ENCODE measurements at places on chromosomes 12 and 14.

DNA sequence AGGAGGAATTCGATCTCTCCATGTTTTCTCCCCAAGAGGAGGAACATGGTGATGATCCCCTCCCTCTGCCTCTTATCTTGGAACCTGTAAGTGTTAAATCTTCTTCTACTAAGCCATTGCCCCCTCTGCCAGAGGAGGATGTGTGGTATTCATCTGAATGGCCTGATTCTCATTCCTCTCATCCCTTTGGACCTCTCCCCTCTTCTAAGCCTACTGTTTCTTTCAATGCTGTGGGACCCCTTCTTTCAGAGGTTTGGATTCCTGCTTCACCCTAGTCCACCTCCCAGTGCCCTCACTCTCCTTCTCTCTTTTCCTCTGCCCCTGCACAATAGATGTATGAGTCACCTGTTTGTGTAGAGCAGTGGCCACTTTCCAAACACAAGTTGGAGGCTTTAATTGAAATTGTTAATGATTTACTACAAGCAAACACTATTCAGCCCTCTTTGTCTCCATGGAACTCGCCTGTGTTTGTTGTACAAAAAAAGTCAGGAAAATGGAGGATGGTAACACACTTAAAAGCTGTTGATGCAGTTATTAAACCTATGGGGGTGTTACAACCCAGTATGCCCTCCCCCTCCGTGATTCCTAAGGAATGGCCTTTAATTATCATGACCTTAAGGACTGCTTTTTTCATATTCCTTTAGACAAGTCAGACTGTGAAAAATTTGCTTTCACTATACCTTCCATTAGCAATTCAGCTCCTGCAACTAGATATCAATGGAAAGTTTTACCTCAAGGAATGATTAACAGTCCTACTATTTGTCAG, 192.1 kb upstream of the ALG10B start:
- DNase-seq = no peak

DNA sequence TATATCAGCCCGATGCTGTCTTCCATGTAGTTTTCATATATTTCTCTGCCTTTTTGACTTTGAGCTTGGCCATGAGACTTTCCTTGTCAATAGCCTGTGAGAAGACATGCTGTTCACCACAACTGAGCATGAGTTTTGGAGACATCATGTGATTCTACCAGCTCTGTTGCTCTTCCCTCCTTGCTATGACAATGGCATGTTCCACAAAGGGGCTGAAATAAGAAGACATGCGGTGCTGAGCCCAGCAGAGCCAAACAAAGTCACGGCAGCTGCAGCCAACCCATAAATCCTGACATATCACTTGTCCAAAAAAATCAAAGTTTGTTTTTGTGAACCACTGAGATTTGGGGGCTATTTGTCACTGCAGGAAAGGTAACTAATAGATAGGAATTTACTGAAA, 343.4 kb upstream of the KITLG start:
- no peak for DNase-seq

GRCh38 chr14:51082349-51082748, 12.6 kb downstream of the TRIM9 start:
- peak; percentile 66 for DNase-seq

DNA sequence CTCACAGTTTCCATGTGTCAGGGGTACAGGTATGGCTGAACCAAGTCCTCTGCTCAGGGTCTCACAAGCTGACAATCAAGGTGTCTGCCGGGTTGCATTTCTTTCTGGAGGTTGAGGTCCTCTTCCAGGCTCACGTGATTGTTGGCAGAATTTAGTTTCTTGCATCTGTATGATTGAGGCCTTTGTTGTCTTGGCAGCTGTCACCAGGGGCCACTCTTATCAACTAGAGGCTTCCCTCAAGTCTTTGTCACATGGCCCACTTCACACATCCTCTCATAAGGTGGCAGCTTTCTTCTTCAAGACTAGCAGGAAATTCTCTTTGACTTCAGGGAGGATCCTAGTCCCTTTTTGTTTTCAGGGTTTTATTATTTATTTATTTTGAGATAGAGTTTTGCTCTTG, 46.0 kb upstream of the FOS start:
- DNase-seq = no peak

GRCh38 chr12:63997198-63997597, 152.7 kb downstream of the SRGAP1 start:
- DNase-seq = no peak

DNA sequence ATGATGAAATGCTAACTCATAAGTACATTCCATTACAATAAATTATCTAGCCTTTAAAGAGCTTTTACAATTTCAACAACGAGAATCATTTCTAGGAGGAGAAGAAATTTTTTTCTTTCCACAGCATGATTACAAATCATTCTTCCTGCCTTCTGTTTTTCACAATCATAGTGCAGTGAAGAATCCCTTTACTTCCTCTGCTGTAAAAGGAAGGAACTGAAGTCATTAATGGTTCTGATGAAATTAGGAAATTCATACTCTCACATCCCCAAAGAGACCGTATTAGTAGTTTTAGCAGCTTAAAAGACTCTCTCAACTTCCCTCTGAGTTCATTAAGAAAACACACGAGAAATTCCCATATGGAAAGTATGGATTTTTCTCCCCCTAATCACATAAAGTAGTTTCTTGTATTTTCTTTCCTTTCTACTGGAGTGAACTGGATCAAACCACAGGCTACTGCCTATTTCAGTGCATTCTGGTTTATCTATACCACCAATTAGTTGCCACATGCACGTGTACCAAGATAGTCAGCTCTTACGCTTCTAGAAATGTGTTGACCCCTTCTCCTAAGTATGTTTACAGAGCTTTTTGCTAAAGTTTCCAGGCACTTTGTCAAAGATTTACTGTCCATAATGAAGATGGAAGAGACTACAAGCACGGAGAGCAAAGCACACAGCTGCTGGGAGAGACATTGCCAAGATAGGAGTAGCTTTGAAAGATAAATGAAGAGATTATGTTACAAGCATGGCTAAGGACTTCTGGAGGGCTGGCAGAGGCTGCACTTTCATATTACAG, 58.9 kb upstream of the KITLG start:
- peak; percentile 43 for DNase-seq

DNA sequence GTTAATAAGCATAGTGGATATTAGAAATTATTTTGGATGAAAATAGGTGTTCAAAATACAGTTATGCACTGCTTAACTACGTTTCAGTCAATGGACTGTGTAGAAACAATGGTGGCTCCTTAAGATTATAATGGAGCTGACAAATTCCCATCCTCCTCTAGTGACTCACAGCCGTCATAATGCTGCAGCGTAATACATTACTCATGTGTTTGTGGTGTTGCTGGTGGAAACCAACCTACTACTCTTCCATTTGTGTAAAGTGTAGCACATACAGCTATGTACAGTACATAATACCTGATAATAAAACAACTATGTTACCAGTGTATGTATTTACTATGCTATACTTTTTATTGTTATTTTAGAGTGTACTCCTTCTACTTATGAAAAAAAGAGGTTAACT, 111.2 kb upstream of the TMCC3 start:
- peak; percentile 52 for DNase-seq

GRCh38 chr12:126248871-126249403, 1183.7 kb downstream of the AACS start:
- no peak for DNase-seq

- no peak for DNase-seq
These were observed 10.4 kb downstream of the MEG3 start for GRCh38 chr14:100836311-100836805.

- DNase-seq = no peak
These were observed 11.0 kb downstream of the ZBTB39 start for GRCh38 chr12:56995201-56995929.

DNA sequence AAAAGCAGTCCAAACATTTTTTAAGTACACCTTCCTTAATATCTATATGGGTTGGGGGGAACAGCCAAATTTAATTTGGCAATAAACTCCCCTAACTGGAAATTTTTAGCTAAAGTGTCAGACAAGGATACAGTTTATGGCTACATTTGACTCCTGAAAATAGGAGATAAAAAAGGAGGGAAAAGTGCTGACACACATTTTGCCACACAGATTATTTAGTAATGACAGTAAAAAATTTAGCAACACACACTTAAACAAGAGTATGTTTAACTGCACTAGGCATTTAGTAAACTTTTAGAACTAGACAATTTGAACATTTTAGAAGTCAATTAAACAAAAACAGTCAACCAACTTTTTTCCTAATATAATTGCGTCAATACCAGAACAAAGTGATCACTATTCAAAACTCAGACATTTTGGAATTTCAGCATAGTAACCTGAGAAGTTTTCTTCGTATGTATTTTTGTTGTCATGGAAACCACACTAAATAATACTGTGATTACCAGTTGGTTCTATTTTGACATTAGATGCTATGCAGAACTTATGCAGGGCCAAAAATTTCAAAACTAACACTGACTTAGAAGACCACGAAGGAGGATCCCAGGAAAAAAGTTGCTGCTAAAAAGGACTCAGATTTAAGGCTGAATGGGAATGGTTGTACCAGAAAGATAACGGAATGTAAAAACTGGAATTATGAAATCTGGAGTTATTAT, 13.4 kb downstream of the GMFB start:
- DNase-seq = no peak

DNA sequence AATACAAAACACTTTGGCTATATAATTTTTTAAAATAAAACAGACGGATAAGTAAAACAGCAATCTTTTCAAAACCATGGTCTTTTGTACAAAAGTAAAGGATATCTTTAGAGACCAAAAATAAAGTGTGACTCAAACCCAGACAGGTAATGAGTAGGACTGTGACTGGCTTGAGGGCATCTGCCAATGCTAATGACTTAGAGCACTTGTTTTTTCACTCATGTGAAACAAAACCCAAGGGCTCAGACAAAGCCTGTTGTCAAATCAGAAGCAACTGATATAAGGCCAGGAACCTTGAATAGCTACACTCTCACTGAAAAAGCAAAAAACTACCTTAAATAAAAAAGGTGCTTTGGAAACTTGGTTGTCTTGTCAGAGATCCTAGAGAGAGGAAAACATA, 357.4 kb downstream of the TMEM117 start:
- no peak for DNase-seq

GRCh38 chr12:111443086-111443485, 37.4 kb downstream of the SH2B3 start:
- no peak for DNase-seq

DNA sequence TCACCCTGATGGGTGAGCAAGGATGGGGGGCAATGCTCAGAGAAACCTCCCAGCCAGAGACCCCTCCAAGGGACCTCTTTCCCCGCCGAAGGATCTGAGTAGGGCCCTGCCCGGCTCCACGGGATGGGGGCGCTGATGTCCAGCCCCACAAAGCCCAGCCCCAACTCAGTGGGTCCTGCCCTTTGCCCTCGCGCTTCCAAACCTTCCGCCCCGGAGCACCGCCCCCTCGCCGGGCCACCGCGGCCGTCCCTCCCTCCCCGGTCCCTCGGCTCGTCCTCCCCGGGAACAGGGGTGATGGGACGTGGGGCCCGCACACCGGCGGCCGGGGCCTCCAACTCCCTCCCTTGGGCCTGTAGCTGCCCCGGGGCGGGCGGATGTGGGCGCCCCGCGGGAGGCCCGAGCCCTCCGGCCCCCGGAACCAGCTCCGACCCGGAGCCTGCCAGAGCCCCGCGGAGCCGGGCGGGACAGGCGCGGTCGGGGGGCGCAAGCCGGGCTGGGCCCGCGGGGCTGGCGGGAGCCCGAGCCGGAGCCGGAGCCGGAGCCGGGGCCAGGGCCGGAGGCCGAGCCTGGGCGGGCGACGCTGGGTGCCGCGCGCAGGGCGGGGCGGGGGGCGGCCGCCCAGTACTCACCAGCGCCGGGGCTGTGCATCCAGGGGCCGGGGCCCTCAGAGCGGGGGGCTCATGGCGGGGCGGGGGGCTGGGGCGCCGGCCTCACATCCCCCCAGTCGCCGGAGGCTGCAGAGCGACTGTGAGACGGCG, 386 bp downstream of the HDAC7 start:
- no peak for DNase-seq

DNA sequence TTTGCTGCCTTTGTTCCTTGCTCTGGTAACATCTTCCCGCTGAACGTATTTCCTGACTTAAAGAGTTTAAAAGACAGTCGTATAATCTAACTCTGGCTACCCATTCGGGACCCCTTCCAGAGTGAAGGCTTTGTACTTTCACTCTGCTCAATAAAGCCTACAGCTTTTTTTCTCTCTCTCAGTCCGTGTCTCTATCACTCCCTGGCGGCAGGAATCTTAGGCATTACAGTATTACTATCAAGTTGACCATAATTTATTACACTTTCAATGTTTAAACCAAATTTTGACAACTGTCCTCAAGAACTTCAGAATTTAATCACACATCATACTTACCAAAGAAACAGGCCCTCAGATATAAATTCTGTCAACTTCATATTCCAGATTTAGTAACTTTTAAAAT, 967.9 kb downstream of the FSCB start:
- no peak for DNase-seq
